Bone marrow (tissue), 2 donors: ENCODE measurements at places on chromosomes 16 and 17.

- DNase-seq = no peak
Measured at GRCh38 chr16:49275870-49276269, 5.8 kb downstream of the CBLN1 start.

DNA sequence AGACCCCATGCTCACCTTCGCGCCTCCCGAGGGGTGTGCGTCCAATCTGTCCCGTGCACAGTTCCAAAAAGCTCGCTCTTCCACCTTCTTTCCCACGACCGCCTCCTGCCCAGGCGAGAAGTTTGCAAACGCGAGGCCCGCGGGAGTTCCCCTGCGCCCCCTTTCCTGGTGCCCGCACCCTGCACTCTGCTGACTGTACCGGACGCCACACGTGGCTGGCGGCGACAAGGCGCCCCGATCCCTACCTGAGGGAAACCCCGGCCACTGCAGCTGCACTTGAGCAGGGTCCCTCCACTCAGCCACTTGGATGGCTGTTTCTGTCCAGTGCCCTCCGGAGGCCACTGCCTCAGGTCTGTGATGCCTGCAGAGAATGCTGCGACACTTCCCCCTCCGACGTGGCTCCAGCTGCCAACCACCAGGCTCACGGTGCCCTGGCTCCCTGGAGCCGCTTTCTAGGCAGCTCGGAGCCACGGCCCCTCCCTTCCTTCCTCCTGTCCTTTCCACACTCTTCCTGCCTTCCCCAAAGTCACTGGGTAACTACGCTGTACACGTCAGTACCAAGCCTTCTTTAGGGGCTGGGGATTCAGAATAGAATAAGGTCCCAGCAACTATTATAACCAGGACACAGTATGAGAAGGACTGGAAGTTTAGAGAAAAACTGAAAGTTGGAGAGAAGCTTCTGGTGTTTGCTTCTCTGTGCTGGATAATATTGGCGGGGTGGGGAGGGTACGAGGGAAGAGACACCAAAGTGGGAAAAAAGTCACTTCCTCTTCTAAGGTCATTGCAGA is at the start of gene MLKL:
MLKL (minus strand) TSS at position 425 of the 788 bp plus-strand sequence. CDS start 5,105 bp downstream, outside the sequence.
- DNase-seq = peak; percentile 55

DNA sequence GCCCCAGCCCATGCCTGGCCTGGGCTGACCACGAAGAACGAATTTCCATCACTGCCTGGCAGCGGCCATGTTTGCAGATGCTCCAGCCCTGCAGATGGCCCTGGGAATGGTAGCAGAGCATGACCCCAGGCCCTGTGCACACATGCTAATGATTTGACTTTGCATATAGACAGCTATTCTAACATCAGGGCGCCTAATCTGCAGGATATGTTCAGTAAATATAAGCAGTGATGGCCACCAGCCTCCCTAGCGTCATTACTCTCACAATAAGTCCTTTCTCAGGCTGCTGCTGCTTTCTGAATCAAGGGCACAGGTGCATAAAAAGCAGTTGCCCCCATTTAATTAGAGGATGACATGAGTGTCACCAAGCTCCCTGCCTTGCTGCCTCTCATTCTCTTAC is 24.2 kb downstream of the DNAH9 start:
- no peak for DNase-seq

GRCh38 chr16:30548416-30549253 is 9.5 kb downstream of the ZNF764 start:
- no peak for DNase-seq

DNA sequence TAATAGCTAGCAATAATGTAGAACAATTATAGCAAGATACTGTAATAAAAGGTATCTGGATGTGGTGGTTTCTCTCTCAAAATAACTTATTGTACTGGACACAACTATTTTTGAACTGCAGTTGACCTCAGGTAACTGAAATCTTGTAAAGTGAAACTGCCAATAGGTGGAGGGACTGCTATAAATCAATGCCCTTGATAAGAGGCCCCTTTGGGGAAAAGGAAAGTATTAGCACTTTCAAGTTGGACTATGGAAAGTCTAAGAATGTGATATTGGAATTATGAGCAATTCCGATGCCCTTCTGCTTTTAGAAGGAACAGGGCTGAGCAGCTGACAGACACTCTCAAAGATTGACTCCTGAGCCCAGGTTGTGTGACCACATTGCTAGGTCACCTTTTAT is 44.5 kb upstream of the ARHGAP44 start:
- DNase-seq = no peak

DNA sequence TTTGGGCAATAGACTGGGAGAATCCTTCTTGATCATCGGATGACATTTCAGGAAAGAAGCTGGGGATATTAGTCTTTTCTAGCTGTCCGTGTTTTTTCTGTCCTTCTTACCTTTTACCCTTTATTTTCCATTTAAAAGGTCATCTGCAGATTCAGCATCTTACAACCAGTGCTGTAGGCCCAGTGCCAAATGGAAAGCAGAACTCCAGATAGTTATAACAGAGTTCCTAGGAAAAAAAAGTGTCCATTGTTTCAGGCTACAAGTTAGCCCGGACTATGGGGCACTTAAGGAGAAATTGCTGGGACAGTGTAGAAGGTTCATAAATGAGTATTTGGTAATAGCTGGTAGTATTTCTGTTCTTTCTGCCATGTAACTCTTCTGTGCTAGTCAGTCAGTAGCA is 28.4 kb downstream of the LDHD start:
- no peak for DNase-seq

- DNase-seq = peak; percentile 95
Measured at GRCh38 chr17:83200231-83200699, 120.9 kb downstream of the METRNL start.

DNA sequence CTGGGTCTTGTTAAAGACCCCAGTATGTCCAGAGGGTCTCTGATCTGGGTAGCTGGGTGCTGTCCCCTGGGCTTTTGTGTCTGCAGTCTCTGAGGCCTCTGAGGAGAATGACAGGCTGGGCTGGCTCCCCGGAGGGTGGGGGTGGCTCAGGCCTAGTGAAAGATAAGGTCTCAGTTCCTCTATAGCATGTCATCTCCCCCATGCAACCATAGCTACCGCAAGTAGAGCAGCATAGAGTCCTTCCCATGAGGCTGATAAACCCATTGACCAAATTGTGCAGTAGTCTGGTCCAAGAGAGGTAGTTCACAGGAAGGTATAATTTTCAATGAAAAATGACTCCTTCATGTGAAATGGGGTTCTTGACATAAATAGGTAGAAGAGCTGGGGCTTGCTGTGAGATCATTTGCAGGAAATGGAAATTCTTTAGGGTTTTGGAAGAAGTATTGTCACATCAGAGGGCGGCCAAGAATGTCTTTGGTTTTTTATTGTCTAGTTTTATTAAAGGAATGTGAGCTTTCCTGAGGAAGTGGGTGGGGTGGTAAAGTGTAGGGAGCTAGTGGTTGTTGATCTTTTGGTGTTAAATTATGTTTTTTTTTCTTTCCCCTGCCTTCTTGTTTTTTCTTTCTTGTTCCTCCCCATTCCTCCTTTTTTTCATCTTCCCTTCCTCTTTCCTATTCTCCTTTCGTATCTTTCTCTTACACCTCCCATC is 21.0 kb downstream of the SLC7A6OS start:
- peak; percentile 23 for DNase-seq

DNA sequence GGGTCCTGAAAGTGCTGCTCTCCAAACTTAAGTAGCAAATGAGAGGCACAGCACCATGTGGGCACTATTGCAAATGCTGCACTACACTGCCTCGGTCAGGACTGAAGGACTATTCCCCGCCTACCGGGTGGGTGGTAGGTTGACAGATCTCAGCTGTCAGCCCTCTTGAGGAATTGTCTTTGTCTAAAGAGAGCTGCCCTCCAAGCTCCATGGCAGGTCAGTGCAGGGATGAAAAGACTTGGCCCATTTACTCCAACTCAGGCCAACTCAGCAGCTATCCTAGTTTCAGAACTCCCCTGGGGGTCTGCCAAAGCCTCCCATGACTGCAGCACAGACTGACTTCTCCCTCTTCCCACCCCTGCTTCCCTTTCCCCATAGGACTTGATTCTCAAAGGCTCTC is 3.4 kb upstream of the PDZD9 start:
- DNase-seq = no peak

DNA sequence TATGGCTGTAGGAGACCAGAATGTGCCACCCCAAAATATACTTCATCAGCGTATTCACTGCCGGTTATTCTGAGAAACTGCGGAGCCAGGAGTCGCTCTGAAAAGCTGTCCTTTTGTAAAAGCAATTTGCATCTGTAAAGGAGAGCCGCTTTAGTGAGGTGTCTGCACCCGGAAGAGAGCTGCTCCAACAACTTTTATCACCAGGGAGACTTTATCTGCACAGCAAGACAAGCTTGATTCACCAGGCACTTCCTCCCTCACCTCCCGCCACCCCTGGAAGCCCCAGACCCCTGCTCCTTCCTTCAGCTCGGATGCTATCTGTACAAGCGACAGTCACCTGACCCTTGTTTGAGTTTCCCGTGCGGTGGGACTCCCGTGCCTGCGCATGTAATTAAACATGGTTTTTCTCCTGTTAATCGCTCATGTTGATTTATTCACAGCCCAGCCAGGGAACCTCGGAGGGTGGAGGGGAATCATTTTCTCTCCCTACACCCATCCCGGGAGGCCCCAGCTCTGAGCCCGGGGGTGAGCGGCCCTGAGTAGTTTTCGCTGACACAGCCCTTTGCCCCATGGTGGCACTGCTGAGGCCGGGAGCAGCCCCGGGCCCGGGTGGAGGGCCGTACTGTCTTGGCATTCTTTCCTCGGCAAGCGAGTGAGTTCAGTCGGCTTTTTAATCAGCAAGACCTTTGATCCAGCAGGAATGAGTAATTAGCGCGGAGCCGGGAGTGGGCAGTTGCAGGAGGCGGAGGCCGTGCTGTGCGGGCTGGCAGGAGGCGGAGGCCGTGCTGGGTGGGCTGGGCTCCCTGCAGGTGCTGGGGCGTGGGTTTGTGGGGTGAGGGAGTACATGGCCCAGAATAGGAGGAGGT is 222.7 kb upstream of the CIBAR2 start:
- no peak for DNase-seq

DNA sequence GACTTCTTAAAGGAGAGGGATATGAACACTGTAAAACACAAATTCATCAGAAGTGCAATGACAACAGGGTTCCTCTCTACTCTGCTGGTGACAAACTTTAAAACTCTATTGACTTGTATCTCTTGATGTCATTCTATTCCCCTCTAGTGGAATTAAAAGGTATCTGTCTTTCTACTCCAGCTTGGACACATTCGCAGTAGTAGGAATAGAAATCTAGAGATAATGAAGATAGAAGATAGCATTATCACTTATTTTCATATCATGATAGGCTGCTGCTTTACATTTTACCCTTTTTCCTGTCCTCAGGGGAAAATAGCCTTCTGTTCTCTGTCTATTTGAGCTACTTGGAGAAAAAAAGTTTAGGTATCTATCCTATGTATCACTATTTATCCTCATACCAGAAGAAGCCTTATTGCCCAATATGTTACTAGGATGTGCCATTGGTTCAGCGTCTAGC is 209.6 kb upstream of the CACNG5 start:
- DNase-seq = no peak

- no peak for DNase-seq
Measured at GRCh38 chr17:36214918-36215317, 4.1 kb downstream of the CCL4L2 start.

DNA sequence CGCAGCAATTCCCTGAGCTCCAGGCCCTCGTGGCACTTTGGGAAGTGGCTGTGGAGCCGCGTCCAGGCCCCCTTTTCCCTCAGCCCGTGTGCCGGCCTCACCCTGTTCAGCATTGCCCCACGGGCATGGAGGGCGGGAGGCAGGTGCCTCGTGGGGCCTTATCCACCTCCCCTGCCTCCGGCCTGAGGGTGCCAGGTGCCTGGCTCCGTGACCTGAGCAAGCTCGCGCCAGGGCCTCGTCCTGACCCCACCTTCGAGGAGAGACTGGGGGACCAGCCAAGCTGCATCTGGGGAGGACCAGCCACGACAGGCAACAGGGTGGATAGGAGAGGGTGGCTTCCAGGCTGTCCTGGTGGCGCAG is 27.0 kb upstream of the AATK start:
- no peak for DNase-seq

DNA sequence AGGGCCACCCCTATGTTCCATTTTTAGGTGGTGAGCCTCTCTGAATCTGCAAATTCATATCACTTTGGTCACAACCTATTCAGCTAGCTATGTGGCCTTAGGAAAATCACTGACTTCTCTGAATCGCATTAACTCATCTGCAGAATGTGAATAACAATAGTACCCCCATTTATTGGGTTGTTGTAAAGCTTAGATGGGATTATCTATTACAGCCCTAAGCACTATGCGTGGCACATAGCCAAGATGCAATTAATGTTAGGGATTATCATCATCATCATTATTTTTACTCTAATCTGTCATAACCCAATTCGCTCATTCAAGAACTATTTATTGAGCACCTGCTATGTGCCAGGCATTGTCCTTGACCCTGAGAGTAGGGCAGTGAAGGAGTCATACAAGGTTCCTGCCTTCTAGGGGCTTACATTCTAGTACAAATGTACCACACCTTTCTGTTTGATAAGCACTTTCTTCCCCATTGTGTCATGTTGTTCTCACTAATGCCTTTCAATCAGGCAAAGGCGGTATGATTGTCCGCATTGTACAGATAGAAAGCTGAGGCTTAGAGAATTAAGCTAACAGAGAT is 38.5 kb downstream of the CHD9 start:
- no peak for DNase-seq

DNA sequence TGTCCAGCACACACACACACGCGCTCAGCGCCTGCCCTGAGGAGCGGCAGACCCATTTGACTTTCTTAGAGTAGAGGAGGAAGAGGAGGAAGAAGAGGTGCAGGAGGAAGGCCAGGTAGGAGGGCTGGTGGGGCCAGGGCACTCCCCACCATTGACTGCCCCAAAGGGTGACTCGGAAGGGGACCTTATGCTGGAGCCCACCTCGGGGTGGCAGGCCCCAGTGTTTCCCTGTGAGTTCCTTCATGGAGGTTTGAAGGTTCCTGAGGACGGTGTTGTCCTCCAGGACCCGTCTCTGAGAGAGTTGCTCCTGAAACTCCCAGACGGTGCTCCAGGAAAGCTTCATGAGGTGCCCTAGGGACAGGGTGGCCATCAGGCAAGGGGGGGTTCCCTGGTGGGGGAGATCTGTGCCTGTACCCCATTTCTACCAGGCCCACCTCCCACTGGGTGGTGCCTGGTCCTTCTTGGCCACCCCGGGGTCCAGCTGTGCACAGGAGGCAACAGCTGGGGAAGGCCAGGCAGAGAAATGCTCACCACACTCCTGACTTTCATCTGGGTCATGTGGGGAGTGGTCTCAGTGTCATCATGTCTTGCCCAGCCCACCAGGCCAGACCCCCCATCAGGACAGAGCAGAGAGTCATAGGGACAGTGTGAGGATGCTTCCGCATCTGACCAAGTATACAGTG is 89.5 kb downstream of the TNFRSF13B start:
- no peak for DNase-seq

- DNase-seq = no peak
Measured at GRCh38 chr16:15836965-15837611, 19.7 kb downstream of the MYH11 start.
